Kidney epithelial cell (primary cell): ENCODE measurements at places on chromosomes 16 and 17.

- DNase-seq = no peak
Observed at GRCh38 chr17:6110088-6110487, 39.9 kb downstream of the WSCD1 start.

GRCh38 chr17:70037498-70037897 is 37.5 kb upstream of the KCNJ16 start:
- no peak for DNase-seq

DNA sequence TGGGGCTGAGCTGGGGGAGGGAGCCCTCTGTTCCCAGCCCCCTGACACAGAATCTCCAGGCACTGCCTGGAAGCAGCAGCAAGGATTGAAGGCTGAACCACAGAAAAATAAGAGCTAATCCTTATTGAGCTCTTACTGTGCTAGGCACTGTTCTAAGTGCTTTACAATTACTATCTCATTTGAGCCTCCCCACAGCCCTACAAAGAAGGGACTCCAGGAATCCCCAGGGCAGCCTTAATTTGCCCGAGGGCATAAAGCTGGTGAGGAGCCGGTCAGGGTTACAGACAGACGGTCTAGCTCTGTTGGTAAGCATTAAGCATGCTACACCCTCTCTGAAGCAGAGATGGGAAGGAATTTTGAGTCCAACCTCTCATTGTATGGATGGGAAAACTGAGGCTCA is 7.0 kb downstream of the SAMD14 start:
- no peak for DNase-seq

DNA sequence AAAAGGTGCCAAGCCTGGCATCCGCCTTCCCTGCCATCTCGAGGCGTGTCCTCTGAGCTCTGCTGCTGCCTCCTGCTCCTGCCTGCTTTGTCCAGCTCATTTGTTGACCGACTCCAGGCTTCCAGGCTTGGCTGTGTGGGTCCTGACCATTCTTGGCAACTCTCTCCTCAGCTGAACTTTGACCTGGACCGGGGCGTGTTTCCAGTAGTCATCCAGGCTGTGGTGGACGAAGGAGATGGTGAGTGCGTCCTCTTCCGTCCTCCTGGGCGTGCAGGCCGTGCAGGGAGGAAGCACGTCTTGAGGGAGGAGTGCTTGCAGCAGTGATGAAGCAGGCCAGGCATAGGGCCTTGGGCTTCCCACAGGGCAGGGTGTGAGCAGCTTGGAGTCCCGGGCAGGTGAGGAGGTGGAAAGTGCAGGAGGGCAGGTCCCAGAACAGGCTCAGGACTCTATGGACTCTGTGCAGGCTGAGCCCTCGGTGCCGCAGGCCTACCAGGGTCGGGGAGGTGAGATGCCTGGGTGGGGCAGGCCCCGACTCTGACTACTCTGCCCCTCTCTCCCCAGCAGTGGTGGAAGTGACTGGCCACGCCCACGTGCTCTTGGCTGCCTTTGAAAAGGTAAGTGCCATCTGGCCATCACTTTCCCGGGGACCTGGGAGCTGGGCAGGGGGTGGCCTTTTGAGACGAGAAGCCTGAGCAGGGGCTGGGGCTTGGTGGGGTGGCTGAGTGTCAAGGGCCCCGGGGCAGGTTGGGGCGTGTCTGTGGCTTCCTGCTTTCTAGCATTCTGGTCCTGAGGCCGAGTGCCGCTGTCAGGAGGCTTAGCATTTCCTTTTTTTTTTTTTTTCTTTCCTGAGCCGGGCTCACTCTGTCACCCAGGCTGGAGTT is 28.6 kb upstream of the NUDT16L1 start:
- DNase-seq = no peak

GRCh38 chr17:44120851-44121605 is 2.4 kb downstream of the HDAC5 start:
- DNase-seq = no peak

DNA sequence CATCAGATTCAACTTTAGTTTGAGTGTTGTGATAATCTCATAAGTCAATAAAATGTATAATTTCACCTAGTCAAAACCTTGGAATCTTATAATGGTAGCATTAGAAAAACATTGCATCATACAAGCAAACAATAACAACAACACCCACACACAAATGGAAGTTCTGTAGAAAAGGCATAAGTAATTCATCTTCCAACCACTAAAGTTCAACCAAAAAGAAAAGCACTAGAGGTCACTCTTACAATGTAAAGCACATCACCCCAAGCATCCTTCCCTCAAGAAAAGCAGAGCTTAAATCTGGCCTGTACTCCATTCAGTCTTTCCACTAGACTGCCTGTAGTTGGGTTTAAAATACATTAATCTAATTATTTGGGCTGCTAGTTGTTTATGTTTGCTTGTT is 1.8 kb downstream of the CNTNAP4 start:
- DNase-seq = no peak

DNA sequence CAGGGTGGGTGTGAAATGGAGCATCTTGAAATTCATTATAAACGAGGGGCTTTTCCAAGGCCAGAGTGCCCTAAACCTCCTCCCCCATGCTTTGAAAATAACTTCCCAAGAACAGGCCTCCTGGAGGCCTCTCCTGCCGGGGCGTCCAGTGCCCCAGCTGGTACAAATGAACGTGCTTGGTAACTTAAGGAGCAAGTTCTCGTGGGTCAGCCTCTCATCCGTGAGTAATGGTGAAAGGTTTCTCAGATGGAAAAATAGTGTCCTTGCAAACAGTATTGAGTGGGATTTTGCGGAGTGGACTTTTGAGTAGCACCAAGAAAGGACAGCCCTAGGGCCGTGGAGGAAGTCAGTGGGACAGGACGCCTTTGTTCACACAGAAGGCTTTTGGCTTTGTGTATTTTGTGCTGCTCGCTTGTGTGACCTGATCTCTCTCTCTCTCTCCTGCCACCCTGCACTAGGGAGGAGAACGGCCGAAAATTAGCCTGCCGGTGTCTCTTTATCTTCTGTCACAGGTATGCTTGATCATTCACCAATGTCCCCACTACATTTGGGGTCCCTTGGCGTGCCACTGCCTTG is 34.6 kb downstream of the CLEC16A start:
- no peak for DNase-seq

- DNase-seq = no peak
Observed at GRCh38 chr16:86821895-86822294, 243.5 kb downstream of the FOXL1 start.

DNA sequence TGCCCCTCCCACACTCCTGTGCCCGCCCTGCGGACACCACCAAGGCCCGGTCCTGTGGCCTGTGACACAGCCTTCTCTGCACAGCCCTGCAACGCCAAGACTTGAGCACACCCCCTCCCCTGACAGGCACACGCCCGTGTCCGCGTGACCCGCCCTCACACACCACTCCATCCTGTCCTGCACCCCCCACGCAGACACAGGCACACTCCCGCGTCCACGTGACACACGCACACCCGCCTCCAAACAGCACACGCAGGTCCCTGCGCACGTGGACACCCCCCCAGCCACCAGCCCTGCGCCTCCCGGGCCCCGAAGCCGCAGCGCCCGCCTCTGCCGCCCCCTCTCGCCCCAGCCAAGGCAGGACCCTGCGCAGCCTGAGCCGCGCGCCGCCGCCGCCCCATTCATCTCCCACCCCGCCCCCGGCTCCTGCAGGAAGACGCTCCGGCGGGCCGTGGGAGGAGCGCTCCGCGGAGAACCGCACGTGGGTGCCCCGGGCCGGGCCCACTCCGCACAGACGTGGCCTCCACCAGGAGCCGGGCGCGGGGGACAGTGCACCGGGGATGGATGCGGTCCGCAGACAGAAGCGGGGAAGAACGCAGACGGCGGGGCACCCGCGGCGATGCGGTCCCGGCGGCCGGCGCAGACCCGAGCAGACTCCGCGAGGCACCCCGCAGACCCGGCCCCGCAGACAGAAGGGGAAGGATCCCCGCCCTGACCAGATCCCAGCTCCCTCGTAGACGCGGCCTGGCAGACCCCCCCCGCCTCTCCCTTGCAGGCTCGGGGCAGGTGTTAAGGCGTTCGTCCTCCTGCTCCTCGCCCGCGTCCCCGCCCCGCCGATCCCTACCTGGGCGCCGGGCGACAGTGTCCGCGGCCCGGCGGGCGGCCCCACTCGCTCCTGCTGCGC is 506 bp downstream of the CAMKK1 start:
- DNase-seq = no peak

DNA sequence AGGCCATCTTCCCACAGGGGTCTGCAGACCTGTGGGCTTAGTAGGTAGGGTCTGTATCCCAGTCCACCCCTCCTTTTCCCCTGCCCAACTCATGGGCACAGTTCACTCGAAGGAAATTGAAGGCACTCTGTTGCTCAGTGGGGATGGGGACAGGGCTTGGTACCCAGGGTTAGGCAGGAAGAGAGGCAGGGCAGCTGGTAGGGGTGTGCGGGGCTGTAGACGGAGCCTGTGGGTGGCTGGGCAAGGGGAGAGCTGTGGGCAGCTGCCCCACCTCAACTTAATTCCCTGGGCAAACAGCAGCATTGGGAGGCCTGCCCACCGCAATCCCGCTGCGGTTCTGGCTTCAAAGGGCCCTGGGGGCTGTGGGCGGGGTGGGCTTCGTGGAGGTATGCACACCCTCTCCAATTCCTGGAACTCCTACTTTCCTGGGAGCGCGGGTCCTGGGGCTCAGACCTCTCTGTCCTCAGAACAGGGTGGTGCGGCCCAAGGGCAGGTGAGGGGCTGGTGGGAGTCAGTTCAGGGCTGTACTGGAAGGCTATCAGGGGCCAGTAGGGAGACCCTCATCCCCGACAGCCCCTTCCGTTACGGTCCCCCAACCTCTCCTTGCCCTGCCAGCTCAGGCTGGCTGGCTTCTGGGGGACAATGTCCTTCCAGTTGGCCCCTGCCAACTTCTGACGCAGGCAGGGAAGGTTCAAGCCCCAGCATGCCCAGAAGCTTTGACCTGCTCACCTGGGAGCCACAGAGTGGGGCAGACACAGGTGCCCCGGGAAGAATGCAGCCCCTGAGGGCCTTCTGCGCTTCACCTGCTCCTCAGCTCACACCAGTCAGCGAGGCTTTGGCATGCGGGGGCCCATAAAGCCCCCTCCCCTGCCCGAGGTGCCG is 9.1 kb downstream of the FOXJ1 start:
- DNase-seq = no peak

DNA sequence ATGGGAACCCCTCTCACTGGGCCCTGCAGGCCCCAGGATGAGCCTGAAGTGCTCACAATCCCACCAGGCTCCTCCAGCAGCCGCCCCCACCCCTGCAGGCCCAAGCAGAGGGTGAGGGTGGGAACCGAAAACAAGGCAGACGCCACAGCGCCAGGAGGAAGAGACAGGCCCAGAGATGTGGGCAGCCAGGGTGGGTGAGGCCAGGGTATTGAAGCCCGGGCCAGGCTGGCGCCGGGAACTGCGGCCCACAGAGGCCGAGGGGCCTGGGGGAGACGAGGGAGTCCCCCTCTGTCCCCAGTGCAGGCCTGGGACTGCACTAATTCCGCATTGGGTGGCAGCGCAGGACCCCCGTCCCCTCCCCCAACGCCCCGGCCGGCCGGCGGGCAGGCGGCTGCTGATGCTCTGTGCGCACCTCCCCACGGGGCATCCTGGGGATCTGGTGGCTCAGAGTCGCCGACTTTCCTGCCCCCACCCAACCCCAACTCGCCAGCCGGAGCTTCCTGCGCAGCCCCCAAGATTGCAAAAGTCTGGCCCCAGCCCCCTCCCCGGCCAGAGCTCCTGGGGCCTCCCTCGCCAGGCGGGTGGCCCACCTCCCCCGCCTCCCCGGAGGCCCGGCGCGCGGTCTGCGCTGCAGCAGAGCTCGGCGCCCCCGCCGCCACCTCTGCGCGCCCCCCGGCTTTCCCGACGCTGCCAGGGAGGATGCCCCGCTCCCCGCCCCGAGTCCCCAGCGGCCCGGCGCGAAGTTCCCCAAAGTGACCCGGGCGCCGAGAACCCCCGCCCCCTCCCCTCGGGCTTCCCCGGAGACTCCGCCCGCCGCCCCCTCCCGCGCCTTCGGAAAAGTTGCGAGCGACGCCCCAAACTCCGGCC is 107.8 kb downstream of the ENGASE start:
- no peak for DNase-seq

GRCh38 chr16:65126845-65127624 is 5.2 kb upstream of the CDH11 start:
- no peak for DNase-seq

GRCh38 chr17:81980707-81981343 is 3.4 kb downstream of the ASPSCR1 start:
- DNase-seq = no peak

DNA sequence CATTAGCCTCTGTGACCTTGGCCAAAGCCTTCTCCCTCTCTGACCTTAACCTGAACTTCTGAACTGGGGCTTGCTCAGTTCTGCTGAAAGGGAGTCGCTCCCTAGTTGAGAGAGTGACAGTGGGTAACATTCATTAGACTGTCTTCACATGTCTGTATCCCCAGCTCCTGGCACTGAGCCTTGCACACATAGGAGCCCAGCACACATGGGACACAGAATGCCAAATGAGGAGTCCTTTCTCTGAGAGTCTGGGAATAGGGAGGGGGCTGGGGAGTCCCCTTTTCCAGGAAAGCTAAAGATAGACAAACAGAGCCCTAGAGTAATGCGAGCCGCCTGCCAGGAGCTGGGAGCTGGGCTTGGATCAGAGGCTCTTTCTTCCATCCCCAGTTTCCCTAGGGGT is 2.5 kb downstream of the TAC4 start:
- DNase-seq = no peak

GRCh38 chr17:48100160-48100559 is 1.1 kb downstream of the CBX1 start:
- no peak for DNase-seq

DNA sequence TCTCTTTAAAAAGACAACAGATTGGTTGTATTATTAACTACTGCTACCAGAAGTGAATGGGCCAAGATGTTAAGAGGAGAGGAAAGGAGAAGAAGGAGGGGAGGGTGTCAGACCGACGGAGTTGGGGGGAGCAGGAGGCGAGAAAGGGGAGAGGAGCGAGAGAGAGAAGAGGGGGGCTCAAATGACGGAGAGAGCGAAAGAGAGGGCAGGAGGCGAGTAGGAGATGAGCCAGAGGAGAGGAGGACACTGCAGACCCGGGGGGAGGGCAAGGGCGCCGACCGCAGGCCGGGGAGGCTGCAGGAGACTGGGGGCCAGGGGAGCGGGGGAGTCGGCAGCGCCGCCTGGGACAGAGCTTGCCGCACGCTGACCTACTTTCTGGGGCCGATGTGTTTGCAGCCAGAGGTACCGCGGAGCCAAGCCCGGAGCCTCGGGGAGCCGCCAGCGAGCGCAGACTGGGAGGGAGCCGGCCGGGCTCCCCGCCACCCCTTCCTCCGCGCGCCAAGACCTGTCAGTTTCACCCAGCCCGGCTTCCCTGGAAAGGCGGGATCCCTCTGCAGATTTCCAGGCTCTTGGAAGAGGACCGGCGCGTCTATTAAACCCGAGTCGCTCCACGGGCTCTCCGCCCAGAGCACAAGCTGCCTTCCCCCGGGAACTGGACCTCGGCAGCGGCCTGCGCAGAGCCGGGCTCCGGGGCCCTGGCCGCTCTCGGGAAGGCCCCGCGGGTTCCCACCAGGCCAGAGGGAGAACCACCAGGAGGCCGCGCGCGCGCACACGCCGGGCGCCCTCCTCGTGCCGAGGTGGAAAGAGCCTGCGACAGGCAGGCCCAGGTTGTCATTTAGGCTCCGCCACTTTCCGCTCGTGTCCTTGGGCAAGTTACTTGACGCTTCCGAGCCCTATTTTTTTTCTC is 74.6 kb downstream of the CMC2 start:
- DNase-seq = no peak

GRCh38 chr17:44812263-44812662 is 17.8 kb downstream of the GJC1 start:
- no peak for DNase-seq

- DNase-seq = no peak
Observed at GRCh38 chr16:19853742-19854542, 30.7 kb downstream of the GPRC5B start.
